ENCODE measurements at places on chromosomes 4 and X.

GRCh38 chrX:27463187-27463586 is at the start of gene PPP4R3C:
Gene PPP4R3C, minus strand, starts transcription at chrX:27463341. Its CDS starts 45 bp downstream, at chrX:27463296.
- no peak for DNase-seq

DNA sequence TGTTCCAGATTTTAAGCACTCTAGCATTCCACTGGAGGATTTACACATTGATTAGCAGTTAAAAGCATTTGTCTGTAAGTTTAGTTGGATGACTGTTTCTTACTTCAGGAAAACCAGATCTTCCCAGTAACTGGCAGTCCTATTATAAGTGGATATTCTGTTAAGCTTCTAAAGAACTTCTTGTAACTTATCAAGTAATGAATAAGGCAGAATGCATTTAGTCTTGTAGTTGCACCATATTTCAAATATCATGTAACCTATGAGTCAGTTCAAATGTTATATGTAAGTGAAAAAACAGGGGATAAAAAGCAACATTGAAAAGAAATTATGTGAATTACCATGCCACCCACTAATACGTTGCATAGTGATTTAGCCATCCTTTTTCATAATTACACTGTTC is 30.2 kb upstream of the TENM3 start:
- no peak for DNase-seq

DNA sequence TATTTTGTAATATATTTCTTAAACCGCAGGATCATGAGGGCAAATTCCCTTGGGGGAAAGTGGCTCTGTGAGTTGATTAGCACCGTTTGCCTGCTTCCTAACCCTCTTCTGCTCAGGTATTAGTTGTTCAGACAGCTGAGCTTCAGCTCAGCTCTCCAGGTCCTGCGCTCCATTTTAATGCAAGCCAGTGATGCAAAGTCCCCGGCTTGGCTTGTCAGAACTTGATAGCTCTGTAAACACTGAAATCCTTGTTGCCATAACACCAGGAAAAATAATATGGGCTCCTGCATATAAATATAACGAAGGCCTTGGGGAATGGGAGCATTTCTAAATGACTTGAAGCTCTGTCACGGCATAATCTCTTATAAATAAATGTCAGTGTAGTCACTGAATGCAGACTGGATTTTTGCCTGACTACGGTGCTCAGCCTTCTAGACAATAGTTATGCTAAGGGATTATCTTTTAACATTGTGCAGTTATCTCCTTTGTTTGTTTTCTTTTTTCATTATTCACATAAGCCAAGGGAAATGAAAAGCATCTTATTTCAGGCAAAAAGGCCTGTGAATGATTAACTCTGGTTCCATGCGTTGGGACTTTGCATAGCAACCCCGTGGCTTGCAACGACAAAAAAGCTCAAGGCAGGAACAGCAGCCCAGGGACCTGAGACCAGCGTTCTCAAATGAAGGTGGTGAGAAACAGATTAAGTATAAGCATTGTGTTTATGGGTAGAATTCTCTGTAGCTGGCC is 253.2 kb downstream of the SPRY1 start:
- no peak for DNase-seq

DNA sequence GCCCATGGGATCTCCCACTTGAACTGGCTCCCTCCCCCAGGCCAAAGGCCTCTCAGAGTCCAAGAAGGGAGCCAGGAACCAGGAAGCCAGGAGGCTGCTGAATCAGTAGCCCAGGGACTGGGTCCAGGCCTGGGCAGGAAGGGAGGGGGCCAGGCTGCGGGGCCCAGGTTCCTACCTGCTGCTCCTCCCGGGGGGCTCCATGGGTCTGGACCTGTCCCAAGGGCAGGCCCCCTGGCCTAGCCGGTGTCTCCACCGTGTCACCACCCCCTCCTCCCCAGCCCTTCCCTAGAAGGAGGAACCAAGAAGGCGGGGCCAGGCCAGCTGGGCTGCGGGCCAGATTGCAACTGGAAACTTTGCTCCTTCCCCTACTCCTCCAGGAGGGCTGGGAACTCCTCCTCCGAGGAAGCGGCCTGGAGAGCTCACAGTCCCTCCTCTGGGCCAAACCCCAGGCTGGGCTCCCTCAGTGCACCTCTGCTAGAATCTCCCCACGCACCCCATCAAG is at the start of gene IQSEC2:
TSS of gene IQSEC2 (minus strand) at position 264 of the 502 bp plus-strand sequence.
- no peak for DNase-seq

GRCh38 chr4:85302193-85302736 is 172.7 kb upstream of the ARHGAP24 start:
- DNase-seq, result no peak

- DNase-seq, result no peak
Observed at GRCh38 chr4:40032785-40033184, 23.9 kb upstream of the N4BP2 start.

GRCh38 chrX:68647156-68647957 is at the start of gene STARD8:
Gene STARD8, plus strand, starts transcription at chrX:68647666. Its CDS starts 217 bp downstream, at chrX:68647883.
- DNase-seq, result no peak

DNA sequence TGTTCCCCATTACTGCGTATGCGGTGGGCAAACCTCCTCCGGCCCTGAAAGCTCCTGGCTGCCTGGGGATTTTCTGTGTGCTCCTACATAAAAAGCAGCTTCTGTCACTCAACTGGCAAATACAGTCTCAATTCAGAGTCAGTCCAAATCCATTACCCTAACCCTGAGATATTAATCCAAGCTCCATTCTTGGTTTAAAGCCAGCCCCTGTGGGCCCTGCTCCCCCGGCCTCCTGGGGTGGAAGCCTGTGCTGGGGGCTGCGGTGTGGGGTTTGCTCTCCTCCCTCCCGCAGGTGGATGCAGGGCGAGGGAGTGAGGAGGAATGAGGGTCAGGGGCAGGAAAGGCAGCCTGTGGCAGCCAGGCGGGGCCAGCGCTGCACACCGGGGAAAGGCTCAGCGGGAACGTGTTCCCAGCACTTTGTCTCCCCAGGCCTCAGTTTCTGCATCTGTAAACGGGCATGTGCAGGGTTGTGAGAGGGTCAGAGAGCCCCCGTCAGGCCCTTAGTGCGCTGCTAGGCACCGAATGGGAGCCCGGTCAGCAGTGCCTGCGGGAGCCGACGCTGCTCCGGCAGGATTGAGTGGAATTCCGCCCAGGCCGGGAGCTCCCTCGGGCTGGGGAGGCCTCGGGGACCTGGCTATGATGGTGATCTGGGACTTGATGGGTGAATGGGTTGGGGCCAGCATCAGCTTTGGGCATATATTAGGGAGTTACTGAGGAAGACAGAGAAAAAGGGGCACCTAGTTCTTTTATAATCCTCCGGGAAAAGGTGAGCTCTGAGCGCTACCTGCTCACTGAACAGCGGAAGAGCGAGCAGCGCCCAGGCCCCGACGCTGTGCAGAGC is 6.3 kb upstream of the RGS12 start:
- no peak for DNase-seq

DNA sequence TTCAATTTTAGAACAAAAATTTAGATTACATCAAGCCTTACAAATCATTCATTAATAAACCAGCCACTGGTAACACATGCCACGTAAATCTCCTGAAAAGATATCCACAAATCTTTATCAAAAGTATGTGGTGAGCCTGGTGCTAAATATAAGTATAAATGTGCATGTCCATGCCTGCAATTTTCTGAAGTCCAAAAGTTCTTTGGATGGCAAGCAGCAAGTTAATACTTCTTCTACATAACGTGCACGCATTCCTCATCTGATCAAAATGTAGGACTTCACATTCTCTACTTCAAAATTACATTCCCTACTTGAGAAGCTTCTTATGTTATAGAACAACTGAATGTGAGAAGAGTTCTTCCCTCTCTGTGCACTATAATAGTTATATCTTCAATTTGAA is 49.8 kb downstream of the HHIP start:
- no peak for DNase-seq

GRCh38 chrX:11374570-11374969 is 81.4 kb downstream of the AMELX start:
- DNase-seq, result no peak
